ENCODE measurements at places on chromosomes 4 and X. TPM values are rescaled to one million over a fixed set of nuclear protein-coding genes. Genes with fewer than 3 reads are reported as not detected.

- peak; percentile 57 for DNase-seq
Measured at GRCh38 chr4:83109480-83110222, 4.9 kb downstream of the PLAC8 start.

- no peak for DNase-seq
Measured at GRCh38 chr4:6177587-6178197, 22.7 kb downstream of the JAKMIP1 start.

DNA sequence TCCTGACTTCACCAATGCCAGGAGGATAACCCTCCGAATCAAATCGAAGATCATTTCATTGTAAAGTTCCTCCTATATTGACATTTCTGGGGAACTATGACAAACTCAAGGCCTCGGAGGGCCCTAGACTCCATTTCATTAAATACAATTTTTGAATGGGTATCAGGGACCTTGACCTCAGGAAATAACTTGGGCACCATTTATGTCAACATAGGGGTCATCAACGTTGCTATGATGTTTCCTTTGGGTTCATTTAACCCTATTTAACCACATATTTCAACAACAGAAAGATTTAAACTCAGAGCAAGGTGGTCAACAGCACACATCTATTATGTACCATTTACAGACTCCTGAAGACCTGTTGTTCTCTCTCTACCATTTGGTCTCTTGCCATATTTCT is 395.1 kb downstream of the TRIML1 start:
- no peak for DNase-seq

CSN1S1 gene
- not detected for total RNA-seq
